Progenitor cell of endocrine pancreas (in vitro differentiated cells): ENCODE measurements at places on chromosomes 1 and 21. TPM values are rescaled to one million over a fixed set of nuclear protein-coding genes. Genes with fewer than 3 reads are reported as not detected.

The NLRP3 gene
- 0.38 TPM in 1 of 2 replicates, not detected in the other for total RNA-seq

The PRPF38A gene
- total RNA-seq = 62.7 and 62.9 TPM in 2 replicates

The TNFRSF8 gene
- not detected in 2 replicates for total RNA-seq

The CD5L gene
- not detected in 2 replicates for total RNA-seq

The TLCD4 gene
- 33.8 and 34.2 TPM in 2 replicates for total RNA-seq

The ABCA4 gene
- 0.86 and 2.0 TPM in 2 replicates for total RNA-seq

The ESPN gene
- total RNA-seq = 49.5 and 54.0 TPM in 2 replicates

The NUAK2 gene
- total RNA-seq = 4.5 and 5.6 TPM in 2 replicates

The CITED4 gene
- total RNA-seq = 27.8 and 30.8 TPM in 2 replicates

The GSTM1 gene
- 39.0 and 39.1 TPM in 2 replicates for total RNA-seq

The PLA2G2A gene
- 2.0 and 2.4 TPM in 2 replicates for total RNA-seq

The LCE1B gene
- not detected in 2 replicates for total RNA-seq

The MYBPH gene
- total RNA-seq = not detected in 2 replicates

The ADGRB2 gene
- total RNA-seq = 4.6 and 5.5 TPM in 2 replicates

The PLCH2 gene
- total RNA-seq = 0.13 TPM in 1 of 2 replicates, not detected in the other

The PFKFB2 gene
- total RNA-seq = 9.6 and 10.6 TPM in 2 replicates

The CNTN2 gene
- total RNA-seq = not detected in 2 replicates

The KCNN3 gene
- total RNA-seq = 0.36 and 0.86 TPM in 2 replicates

The SLC35F3 gene
- 0.71 and 0.74 TPM in 2 replicates for total RNA-seq

The MIS18A gene
- 22.3 and 23.6 TPM in 2 replicates for total RNA-seq
